ENCODE measurements at places on chromosomes 5 and 9.
A peak's percentile ranks its signal among the peaks of the same experiment; 100 is the strongest.

- ATAC-seq = no peak
Measured at GRCh38 chr9:13427587-13427986, 148.1 kb upstream of the MPDZ start.

DNA sequence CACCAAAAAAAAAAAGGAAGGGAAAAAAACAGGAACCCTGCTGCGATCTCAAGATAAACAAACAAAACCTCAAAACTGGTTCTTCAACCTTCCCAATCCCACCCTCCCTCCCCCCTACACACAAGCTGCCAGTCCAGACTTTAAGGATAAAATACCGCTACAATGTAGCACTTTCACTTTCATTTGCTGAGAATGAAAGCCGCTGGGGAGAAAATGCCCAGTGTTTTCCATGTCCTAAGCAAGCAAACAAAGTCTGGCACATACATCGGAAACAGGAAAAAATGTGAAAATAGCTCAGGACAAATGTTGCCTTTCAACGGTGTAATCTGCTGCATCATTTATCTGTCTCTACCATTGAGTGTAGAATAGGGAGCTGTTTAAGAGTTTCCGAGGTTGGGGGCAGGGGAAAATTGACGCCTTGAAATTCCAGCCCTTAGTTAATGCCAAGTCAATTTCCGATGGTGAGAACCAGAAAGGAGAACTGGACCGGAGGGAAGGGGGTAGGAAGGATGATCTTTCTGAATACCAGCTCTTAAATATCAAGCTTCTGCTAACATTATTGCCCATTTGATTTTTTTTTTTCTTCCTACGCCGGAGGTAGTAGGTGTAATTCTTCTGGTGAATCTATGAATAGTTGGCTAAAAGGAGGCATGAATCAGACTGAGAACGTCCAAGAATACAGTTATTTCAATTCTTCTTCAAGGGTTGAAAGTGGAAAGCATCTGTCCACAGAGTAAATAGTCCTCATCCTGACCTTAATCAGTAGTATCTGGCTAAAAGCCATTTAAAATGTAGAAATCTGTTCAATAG lies 1.2 kb upstream of the ADAMTS6 start:
- peak; percentile 24 for ATAC-seq

GRCh38 chr9:133632806-133633680 lies 3.1 kb upstream of the DBH start:
- no peak for ATAC-seq

- ATAC-seq = no peak
Measured at GRCh38 chr5:180470361-180470760, 23.8 kb upstream of the CNOT6 start.

GRCh38 chr5:129111351-129111750 lies 16.8 kb downstream of the ISOC1 start:
- ATAC-seq = no peak

- ATAC-seq = no peak
Measured at GRCh38 chr5:411728-412127, 31.2 kb upstream of the EXOC3 start.

DNA sequence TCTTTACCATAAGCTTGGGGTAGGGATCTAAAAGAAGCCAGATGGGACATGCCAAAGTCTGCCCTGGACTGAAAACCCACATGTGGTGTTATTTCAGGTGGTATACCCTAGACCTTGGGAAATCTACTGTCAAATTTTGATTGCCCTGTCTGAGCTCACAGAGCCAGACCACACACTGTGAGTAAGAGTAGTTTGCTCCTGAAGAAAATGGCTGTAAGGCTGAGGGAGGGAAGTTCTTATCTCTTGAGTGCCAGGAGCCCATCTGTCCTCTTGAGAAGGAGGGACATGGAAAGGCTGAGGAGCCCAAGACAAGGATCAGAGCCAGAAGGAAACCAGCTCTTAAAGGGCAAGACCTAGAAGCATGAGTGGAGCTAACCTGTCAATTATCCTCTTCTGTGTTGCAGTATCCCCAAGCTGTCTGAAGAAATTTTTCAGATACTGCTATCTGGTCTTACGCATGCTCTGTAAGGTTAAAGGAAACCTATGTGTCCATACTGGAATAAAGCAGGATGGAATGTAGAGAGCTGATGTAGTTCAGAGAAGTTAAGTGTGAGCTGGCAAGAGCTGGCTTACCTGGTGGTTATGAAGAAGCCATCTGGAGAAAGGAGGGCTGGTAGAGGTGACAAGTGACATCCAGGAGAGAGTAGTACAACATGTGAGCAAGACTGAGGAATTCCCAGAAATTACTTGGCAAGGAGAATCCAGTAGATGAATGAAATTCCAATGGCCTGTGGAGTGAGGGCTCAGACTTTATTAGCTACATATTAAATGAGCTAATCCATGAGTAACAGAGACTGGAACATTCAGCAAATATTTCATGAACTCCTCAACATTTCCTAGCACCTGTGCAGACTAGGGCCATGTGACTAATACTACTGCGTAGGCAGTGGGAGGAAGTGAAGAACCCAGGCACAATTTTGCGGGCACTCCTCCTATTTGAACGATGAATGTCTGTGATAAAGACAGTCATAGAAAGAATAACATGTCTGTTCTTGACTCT lies 389.1 kb upstream of the KIF2A start:
- no peak for ATAC-seq

DNA sequence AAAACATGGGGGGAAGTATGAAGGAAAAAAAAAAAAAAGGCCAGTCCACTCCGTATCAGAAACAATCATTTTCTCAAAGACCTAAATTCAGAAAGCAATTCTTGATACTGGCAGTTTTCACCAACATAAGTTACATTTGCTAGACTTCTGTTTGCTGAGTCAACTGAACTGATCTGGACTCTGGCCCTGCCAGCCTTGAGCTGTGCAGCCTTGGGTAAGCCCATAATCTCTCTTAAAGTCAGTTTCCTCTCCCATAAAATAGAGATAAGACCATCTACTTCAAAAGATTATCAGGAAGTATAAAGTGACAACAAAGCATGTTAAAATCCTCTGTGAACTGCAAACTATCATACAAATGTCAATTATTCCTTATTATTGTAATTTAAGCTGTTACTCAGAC lies 106.8 kb downstream of the MAPKAP1 start:
- ATAC-seq = no peak

- ATAC-seq = no peak
Measured at GRCh38 chr9:110978516-110978915, 59.8 kb downstream of the LPAR1 start.

DNA sequence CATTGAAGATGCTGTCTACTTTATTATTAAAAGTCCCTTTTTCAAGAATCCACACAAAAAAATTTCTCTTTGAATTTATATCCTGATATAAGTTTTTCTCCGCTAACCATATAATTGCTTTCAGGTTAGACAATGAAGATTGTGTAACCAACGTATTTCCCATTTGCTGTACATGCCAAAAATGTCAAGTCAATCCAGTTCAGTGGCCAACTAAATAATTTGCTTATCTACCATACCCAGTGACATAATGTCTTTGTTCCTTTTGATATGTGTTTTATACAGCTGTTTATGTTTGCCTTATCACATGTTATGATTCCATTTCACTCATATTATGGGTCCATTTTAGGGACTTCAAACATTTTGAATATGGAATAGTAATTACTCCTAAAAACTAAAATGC lies 349.9 kb downstream of the EFNA5 start:
- ATAC-seq = no peak

GRCh38 chr5:57626703-57627102 lies 144.1 kb upstream of the ACTBL2 start:
- ATAC-seq = no peak

- ATAC-seq = peak; percentile 38
Measured at GRCh38 chr9:1231998-1232919, 182.1 kb downstream of the DMRT2 start.

GRCh38 chr5:176810687-176811501 lies 535 bp downstream of the UNC5A start:
- ATAC-seq = peak; percentile 53

DNA sequence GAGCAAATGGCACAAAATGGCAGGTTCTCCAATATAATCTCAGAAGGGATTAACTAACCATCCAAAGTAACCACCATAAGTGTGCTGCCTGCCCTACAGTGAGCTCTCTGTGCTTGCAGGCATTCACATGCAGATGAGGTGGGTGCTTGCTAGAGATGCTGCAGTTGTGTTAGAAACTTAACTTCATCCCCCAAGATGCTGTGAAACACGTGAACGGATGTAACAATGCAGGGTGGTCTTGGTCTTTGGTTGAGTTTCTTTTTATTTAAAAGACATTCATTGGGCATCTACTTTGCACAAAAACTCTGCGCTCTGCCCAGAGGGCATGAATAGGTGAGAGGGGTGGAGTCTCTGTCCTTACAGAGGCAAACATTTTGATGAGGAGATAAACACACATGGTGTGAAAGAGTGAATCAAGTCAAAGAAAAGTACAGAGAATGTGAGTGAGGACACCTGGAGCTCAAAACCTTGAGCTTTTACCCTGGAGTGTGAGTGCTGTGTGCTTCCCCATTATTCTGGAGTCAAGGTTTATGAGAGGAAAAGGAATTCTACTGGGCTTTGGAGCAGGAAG lies 143.9 kb upstream of the DAP start:
- no peak for ATAC-seq

DNA sequence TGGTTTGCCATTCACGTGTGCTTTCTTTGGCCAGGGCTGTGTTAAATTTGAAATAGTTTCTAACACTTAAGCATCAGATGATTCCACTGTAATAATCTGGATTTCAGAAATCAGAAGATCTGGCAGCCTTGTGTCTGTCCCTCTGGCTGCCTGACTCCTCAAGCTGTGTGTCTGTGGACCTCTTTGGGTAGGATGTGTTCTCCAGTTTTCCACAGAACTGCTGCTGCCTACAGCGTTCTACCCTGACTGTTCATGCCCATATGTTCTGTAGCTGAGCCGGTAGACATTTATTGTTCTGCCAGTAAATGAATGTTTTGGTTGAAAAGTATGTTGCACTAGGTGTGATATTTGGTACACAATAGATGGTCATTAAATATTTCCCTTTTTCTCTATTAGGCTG lies 81.3 kb downstream of the SH3GL2 start:
- no peak for ATAC-seq

GRCh38 chr5:177111720-177112394 lies 21.7 kb upstream of the NSD1 start:
- peak; percentile 86 for ATAC-seq

- no peak for ATAC-seq
Measured at GRCh38 chr5:139488260-139488659, 5.7 kb upstream of the STING1 start.

- ATAC-seq = no peak
Measured at GRCh38 chr9:114038724-114039313, 39.3 kb downstream of the AMBP start.

- ATAC-seq = peak; percentile 91
Measured at GRCh38 chr9:131289301-131290035, at the start of gene PLPP7. PLPP7 (plus strand) TSS chr9:131289723; CDS start chr9:131289998, 275 bp downstream.

- peak; percentile 44 for ATAC-seq
Measured at GRCh38 chr5:54669285-54669684, 151.7 kb downstream of the SNX18 start.

- ATAC-seq = peak; percentile 57
Measured at GRCh38 chr9:122134822-122135528, 24.6 kb downstream of the NDUFA8 start.

DNA sequence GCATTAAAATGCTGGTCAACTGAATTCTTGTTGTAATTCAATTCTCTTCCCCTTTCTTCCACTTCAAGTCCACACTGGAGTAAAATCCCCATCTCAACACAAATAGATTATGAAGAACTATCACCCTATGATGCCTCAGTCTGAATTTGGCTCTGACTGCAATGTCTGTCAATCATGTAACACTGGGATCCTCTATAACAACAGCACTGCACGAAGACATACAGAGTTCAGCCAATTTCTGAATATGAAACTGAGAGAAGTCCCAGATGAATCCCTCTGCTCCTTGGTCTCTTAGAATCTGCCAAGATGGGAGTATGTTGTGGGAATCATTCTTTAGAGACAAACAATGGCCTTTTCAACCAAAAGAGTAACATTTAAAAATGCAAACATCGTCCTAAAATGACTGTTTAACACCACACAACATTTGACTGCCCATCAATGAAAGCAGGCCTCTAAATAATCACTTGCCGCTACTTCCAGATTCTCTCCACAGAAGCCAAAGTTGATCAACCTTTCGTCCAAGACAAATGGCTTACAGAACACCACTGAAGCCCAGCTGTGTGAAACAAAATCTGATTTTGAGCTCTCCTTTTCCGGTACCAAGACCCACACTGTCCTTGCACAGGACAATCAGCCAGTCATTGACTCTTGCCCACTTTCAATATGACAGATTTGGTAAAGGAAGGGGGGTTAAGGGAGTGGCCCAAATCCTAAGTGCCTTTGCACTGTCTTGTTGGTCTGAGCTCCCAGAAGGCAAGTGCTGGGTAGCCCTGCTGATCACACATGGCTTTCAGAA lies 258.0 kb downstream of the EBF1 start:
- ATAC-seq = no peak

DNA sequence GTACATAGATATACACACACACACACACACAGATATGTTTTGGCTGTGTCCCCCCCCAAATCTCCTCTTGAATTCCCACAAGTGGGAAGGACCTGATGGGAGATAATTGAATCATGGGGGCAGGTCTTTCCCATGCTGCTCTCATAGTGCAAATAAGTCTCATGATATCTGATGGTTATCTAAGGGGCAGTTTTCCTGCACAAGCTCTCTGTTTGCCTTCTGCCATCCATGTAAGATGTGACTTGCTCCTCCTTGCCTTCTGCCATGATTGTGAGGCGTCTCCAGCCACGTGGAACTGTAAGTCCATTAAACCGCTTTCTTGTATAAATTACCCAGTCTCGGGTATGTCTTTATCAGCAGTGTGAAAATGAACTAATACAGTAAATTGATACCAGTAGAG lies 15.9 kb upstream of the ALDOB start:
- ATAC-seq = no peak

GRCh38 chr9:73402081-73403028 lies 250.7 kb downstream of the ANXA1 start:
- no peak for ATAC-seq

GRCh38 chr5:33817301-33817700 lies 74.5 kb downstream of the ADAMTS12 start:
- ATAC-seq = no peak

DNA sequence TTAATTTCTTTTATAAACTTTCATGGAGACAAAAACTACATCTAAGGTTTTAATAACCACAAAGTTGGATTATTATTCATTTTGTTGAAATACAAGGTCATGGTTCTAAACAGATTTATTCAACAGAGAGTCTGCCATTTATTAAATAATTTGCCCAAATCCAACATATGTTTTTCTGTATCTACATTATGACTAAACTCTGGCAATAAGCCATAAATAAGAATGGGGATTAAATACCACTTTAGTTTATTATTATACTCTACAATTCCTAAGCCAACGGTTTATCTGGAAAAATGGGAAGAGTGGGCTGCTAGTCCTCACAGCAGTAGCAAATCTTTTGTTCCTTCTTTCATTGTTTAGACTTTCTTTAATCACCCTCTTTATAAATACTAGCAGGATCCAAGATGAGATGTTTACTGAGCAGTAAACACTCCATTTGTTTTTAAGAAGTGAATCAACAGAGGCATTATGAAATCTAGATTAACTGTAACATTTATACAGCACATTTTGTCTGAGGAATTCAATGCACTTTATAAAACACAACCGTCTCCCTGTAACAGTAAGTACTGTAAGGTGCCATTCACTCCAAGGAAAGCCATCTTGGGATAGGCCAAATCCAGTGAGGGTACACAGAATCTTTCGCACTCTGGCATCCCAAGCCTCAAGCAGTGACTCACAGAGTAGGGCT lies 89.7 kb downstream of the DROSHA start:
- no peak for ATAC-seq

Data from motor neuron (in vitro differentiated cells).